A549 (cell line): ENCODE measurements at places on chromosomes 6 and 20. TPM values are rescaled to one million over a fixed set of nuclear protein-coding genes. Genes with fewer than 3 reads are reported as not detected.
A peak's percentile ranks its signal among the peaks of the same experiment; 100 is the strongest.

Gene BNIP5
- polyA plus RNA-seq = not detected in 3 replicates

Gene OR2H2
- not detected in 3 replicates for polyA plus RNA-seq

Gene MRPL18
- 102 to 127 TPM (median 115 TPM) in 3 replicates for polyA plus RNA-seq

Gene BMP6
- polyA plus RNA-seq = 3.0 to 8.4 TPM (median 4.5 TPM) in 3 replicates

Gene CST4
- not detected in 3 replicates for polyA plus RNA-seq

Gene ZNF334
- not detected in 3 replicates for polyA plus RNA-seq

Gene PLEKHG1
- 0.17 to 0.40 TPM (median 0.17 TPM) in 3 replicates for polyA plus RNA-seq

GRCh38 chr6:143822584-143823024 lies 20.5 kb upstream of the LTV1 start:
- no peak for DNase-seq

DNA sequence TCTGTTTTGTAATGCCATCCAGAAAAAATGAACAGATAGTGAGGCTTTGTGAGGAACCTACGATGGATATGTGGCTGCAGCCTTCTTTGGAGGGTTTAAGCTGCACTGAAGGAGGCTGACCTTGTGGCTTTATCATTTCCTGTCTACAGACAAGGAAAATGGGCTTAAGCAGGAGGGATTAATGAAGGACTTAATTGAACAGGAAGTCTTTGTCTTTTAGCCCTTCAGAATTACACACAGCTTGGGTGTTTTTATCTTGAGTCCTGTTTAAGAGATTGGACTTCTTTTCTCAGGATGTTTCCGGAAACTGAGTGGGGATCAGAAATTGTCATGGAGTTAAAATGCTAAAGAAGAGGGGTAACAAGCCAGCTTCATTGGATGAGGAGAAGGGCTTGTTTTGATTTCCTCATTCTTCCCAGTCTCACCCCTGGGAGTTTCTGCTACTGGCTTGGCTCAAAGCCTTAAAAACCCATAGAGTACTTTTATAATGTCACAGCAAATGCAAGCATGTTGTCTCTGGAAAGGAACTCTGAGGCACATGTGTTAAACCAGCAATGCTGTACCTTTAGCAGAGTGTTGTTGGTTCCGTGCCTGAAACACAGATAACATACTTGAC lies 193.6 kb downstream of the JARID2 start:
- DNase-seq = no peak

- peak; percentile 65 for DNase-seq
These were observed 48.2 kb downstream of the MRPL14 start for GRCh38 chr6:44078827-44079671.

GRCh38 chr6:31293343-31293742 lies 21.5 kb upstream of the HLA-C start:
- DNase-seq = no peak

DNA sequence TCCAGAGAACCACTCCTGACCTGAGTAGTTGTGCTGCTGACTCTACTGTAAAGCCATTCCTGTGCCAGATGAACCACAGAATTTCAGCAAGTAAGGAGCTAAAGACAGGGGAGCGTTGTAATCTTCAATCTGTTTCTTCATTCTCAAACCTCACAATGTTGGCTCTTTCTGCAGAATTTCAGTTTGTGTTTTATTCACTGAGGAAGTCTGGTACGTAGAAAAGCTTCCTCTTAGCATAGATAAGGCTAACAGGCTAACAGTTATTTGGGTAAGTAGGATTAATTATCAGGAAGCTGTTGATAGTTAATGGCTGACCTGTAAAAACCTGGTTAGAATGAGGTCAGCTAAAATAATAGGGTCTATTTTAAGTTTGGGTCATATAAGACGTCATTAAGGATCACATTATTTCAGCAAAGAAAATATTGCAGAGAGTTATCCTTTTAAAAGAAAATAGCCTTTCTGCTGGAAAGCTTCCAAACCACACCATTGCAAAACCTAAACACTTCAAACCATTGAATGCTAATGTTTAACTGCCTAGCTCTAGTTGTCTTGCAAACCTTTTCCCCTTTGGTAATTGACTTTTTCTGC lies 14.1 kb upstream of the TENT5A start:
- DNase-seq = no peak

- no peak for DNase-seq
These were observed 60.3 kb downstream of the TSHZ2 start for GRCh38 chr20:53032478-53032932.

DNA sequence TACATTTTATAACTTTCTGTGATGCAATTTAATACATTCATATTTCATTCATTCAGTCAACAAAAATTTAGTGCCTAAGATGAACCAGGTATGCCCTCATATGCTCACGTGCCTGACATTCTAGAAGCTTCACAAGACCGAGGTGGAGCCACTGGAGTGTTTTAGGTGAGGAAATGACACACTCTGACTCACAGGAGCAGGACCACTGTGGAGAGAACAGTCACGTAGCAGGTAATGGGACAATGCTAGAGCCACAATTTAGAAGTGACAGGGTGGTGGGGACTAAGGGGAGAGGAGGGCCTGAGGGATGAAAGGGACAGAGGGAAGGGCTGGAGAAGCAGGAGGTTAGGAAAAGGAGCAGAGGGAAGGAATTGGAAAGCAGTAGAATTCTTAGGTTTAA lies 17.6 kb upstream of the HLA-A start:
- DNase-seq = no peak

DNA sequence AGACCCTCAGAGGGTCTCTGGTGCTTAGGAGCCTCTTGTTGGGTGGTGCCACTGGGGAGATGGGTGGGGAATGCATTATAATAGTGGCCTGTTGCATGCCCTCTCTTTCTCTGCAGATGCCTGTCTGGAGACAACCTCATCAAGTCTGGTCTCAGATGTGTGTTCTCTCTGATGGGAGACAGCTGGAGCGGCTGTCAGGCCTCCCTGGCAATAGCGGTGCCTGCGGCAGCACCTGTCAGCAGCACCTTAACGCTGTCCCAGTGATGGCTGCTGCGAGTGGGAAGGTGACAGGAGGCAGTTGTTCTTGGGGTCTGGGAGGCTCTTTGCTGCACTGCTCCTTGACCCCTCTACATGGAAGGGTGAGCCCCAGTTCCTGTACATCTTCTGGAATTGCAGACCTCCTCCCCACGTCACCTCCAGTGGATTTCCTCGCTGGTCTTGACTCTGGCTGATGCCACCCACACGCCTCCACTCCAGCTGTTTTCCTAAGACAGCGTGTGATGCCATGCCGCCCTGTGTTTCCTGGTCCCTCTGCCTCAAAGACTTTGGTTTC lies 63.3 kb upstream of the BLCAP start:
- DNase-seq = no peak

- DNase-seq = no peak
These were observed 8.0 kb downstream of the ECT2L start for GRCh38 chr6:138803861-138804260.

DNA sequence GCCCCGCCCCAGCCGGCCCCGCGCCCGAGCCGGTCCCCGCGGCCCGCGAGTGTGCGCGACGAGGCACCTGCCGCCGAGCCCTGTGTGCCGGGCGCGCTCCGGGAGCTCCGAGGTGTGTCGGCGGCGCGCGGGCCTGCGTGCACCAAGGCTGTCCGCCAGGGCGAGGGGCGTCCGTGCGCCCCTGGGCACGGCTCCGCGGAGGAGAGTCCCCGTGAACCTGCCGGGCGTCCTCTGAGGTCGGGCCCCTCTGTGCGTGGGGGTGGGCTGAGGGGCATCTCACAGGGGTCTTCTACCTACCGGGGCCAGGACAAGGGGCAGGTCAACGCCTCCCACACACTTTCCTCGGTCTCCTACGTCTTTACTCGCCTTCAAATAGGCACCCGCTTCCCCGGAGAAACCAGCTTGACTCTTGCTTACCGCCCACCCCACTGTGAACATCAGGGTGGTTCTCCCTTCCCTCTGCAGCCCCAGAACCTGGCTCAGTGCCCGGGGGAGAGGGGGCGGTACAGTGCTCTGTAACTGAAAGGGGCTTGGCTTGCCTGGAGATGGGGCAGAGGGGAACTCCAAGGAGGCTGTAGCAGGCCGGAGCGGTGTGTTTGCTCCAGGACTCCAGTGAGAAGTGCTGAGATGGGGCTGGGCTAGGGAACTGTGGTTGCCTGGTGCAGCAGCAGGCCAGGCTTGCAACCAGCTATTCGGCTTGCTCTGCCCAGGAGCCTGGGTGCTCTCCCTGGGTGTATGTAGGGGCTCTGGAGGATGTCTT lies at the start of gene SAMD10:
SAMD10 (minus strand) TSS at position 86 of the 760 bp plus-strand sequence. CDS start 175 bp downstream, outside the sequence.
- DNase-seq = no peak

DNA sequence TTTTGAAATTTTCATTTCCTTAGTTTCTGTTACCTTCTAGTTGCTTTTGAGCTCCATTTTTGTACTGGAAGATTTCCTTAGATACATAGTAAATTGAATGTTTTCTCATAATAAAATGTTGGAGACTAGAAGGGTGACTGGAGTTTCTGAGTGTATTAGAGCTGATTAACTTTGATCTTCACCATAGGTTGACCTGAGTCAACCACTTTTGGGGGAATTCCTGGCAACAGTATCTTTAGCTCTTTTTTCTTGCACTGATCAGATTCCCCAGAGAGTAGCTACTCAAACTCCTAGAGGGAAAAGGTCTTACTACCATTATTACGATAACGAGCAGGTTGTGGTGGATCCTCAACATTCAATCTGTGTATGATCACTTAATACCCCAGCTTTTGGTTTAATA lies 72.7 kb downstream of the KHDC1L start:
- DNase-seq = no peak

- no peak for DNase-seq
These were observed 28.5 kb upstream of the TMEM14A start for GRCh38 chr6:52642368-52642767.

DNA sequence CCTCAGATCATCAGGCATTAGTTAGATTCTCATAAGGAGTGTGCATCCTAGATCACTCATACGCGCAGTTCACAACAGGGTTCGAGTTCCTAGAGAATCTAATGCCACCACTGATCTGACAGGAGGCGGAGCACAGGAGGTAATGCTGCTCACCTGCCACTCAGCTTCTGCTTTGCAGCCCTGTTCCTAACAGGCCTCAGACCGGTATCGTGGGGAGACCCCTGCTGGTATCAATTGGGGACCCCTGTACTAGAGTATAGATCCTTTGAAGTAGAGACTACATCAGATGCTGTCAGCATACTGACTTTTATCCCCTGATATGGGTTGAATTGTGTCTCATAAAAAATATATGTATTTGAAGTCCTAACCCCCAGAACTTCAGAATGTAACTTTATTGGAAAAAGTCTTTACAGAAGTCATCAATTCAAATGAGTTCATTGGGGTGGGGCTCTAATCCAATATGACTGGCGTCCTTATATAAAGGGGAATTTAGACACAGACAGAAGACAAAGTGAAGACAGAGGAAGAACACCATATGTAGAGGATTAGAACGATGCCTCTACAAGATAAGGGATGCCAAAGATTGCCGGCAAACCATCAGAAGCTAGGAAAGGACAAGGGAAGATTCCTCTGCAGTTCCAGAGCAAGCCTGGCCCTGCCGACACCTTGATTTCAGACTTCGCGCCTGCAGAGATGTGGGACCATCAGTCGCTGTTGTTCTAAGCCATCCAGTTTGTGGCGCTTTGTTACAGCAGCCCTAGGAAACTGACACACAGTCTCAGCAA lies 104.4 kb upstream of the BTBD3 start:
- DNase-seq = no peak

DNA sequence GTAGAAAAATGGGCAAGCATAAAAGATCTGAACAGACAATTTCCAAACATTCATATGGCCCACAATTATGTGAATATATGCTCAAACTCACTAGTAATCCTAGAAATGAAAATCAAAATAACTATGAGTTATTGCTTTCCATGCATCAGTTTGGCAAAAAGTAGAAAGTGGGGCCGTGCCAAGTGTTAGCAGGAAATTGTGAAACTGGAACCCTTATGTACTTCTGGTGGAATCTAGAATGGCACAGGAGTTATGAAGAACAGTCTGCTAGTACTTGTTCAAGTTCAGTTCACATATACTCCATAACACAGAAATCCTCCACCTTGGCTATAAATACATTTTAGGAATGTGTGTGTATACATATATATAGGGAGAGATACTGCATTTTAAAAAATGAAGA lies 89.8 kb downstream of the EYA2 start:
- DNase-seq = no peak

- no peak for DNase-seq
These were observed 1.3 kb downstream of the SRF start for GRCh38 chr6:43172104-43173007.

DNA sequence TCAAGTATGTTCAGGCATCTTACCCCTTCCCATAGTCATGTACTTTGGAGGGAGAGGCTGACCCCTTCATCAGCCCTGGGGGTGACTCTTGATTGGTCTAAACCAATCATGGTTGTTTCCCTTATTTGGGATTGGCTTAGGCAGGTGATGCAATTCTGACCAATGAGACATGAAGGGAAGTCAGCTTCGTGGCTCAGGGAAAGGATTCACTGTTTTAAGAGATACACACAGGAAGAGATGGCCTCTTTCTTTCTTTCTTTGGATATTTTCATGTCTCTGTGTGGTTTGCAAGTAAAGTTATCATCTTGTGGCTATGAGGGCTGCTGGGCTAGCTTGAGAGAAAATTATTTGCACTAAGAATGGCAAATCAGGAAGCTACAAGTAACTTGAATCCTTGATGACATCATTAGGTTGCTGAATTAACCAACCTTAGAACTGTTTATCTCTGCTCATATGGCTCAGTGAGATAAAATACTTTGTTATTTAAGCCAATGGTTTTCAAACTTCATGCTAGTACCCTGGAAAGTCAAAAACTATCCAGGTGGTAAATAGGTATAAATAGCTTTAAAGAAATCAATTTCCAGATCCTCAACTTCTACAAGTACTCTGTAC lies 144.2 kb upstream of the CENPW start:
- DNase-seq = no peak

DNA sequence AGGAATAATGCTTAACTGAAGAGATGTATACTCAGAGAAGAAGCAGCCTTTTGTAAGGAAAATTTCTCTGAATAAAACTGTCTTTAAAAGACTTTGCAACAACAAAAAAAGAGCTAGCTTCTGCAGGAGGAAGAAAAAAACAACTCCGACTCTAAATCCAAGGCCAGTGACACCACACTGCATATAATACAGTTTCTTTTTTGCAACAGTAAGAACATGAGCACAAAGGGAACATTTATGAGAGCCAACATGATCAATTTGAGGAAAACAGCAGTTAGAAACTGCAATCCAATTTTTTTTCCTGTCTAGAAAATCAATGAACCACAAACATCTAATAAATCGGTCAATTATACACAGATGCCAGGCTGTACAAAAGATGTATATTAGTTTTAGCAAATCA lies 42.9 kb upstream of the UST start:
- DNase-seq = no peak

GRCh38 chr6:131787766-131788712 lies 19.8 kb upstream of the ENPP1 start:
- no peak for DNase-seq

DNA sequence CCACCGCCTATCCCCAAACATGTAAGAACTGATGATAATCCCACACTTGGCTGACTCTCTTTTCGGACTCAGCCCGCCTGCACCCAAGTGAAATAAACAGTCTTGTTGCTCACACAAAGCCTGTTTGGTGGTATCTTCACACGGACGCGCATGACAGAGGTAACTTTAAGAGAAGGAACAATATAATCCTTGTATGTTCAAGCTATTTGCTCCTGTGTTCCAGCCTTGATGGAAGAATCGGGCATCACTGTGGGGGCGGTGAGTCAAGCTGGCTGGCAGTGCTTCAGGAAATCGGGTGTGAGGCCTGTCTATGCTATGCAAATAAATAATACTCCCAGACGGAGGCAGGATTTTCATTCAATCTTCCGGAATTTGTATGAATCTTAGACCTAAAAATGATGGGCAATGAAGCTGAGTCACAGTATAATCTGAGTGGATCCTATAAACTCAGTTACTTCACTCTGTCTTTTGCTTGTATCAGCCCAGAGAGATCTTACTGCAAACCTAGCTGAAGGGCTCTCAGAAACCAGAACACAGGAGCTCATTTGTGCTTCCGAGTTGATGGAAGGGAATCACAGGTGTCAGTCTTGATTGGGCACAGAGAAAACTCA lies 45.2 kb upstream of the NT5E start:
- peak; percentile 65 for DNase-seq

GRCh38 chr20:60680554-60680953 lies 571.5 kb upstream of the CDH4 start:
- DNase-seq = no peak
